Esophagus muscularis mucosa (tissue), 4 donors: ENCODE measurements at places on chromosomes 1 and 21. TPM values are rescaled to one million over a fixed set of nuclear protein-coding genes. Genes with fewer than 3 reads are reported as not detected.

Gene FAM20B
- total RNA-seq: 68.1 TPM

Gene FAM72B
- not detected for total RNA-seq

DNA sequence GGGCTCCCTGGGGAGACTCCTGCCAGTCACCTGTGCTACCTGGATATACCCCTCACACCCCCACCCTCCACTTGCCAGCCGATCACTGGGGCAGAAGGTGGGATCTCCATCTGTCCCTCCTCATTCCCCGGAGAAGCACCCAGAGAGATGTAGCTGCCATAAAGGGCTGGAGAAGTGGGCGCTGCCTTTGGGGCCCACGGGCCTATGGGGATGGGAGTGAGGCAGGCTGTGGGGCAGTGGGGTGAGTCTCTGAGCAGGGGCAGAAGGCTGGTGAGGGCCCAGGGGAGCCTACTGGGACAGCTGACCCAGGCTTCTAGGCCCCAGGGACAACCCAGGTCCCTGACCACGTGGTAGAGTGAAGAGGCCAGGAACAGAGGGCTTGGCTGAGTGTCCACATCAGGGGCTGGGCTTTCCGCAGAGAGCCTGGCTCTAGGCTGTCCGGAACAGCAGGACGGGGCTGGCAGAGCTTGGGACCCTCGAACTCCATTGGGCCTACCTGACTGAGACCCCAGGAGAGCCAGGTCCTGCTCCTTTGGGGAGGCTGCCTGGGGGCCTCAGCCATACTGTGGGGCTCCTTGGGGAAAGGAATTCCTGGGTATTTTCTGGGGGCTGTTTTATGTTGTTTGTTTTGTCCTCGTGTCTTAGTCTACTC lies 205.9 kb upstream of the VAMP3 start:
- no peak for DNase-seq
- H3K4me3 ChIP-seq: no peak overlapping the region
- H3K36me3 ChIP-seq: no peaks in the 10 kb centered on the region

- H3K36me3 ChIP-seq: peaks cover 74% of the 10 kb centered on the region
- peaks cover 23% of the 10 kb centered on the region for H3K4me1 ChIP-seq
- H3K27ac ChIP-seq: no peak overlapping the region
Observed at GRCh38 chr1:111699268-111699667, 39.9 kb downstream of the INKA2 start.

DNA sequence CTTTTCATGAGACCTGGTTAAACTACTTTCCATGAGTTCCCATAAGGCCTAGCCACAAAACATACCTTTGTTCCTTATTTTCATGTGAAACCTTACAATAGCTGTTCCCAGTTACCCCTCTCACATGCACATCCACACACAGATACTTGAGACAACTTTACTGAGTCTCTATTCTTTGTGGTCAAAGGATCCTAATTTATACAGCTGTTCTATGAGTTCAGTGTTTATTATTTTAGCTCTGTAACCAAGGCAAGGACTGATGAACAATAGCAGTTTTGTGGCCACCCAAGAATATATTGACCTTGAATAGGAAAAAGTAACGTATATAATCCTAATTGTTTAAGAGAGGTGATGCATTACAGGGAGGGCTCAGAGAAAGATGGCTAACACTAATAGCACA lies 160.5 kb upstream of the CACYBP start:
- no peaks in the 10 kb centered on the region for H3K36me3 ChIP-seq
- H3K4me1 ChIP-seq: no peaks in the 10 kb centered on the region
- no peaks in the 10 kb centered on the region for H3K27me3 ChIP-seq
- no peak for DNase-seq
- no peak overlapping the region for H3K4me3 ChIP-seq

GRCh38 chr1:94072840-94073522 lies 48.0 kb downstream of the ABCA4 start:
- no peaks in the 10 kb centered on the region for H3K36me3 ChIP-seq
- no peak overlapping the region for H3K4me3 ChIP-seq
- no peaks in the 10 kb centered on the region for H3K27me3 ChIP-seq
- no peak overlapping the region for H3K27ac ChIP-seq
- DNase-seq: no peak

DNA sequence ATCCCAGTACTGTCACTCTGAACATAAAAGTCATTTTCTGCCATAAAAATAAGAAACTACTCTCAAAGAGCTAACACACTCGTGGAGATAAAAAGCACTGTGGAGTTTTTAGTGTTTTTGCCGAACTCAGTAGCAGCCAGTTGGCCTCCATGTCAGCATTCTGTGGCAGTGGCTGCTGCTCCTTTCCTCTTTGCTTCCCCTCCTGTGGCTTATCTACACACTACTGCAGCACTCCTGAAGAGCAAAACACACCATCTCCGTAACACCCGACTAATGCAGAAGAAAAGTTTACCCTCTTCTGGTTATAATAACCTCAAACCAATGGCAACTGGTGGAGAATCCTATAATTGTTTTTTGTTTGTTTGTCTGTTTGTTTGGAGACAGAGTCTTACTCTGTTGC lies 44.9 kb downstream of the RAB3GAP2 start:
- peaks cover 13% of the 10 kb centered on the region for H3K4me1 ChIP-seq
- no peaks in the 10 kb centered on the region for H3K36me3 ChIP-seq
- H3K27ac ChIP-seq: no peak overlapping the region
- H3K27me3 ChIP-seq: no peaks in the 10 kb centered on the region

GRCh38 chr1:244409701-244410100 lies 42.0 kb downstream of the ADSS2 start:
- no peak overlapping the region for H3K4me3 ChIP-seq
- H3K27me3 ChIP-seq: no peaks in the 10 kb centered on the region
- no peak for DNase-seq
- peaks cover 71% of the 10 kb centered on the region for H3K36me3 ChIP-seq
- H3K4me1 ChIP-seq: peaks cover 20% of the 10 kb centered on the region

Gene ACBD6
- total RNA-seq: 43.2 TPM

GRCh38 chr1:175273376-175274031 lies 80.9 kb upstream of the KIAA0040 start:
- no peaks in the 10 kb centered on the region for H3K36me3 ChIP-seq
- no peak overlapping the region for H3K27ac ChIP-seq
- no peaks in the 10 kb centered on the region for H3K27me3 ChIP-seq
- no peak overlapping the region for H3K4me3 ChIP-seq
- no peaks in the 10 kb centered on the region for H3K4me1 ChIP-seq
- no peak for DNase-seq

Gene CELA2A
- total RNA-seq: not detected

GRCh38 chr1:107914119-107914765 lies 50.7 kb downstream of the VAV3 start:
- H3K27me3 ChIP-seq: no peaks in the 10 kb centered on the region
- no peak overlapping the region for H3K27ac ChIP-seq
- no peak for DNase-seq
- no peaks in the 10 kb centered on the region for H3K36me3 ChIP-seq
- no peak overlapping the region for H3K4me3 ChIP-seq

Gene SLC41A1
- 29.8 TPM for total RNA-seq
